ENCODE measurements at places on chromosomes 4 and X. TPM values are rescaled to one million over a fixed set of nuclear protein-coding genes. Genes with fewer than 3 reads are reported as not detected.

GRCh38 chr4:70688795-70689231, 481 bp downstream of the UTP3 start:
- H3K4me1 ChIP-seq = peaks cover 11% of the 10 kb centered on the region
- H3K36me3 ChIP-seq = no peaks in the 10 kb centered on the region
- peak overlapping the region; percentile 98 for H3K27ac ChIP-seq
- H3K4me3 ChIP-seq = peak overlapping the region; percentile 92
- DNase-seq = peak; percentile 48

DNA sequence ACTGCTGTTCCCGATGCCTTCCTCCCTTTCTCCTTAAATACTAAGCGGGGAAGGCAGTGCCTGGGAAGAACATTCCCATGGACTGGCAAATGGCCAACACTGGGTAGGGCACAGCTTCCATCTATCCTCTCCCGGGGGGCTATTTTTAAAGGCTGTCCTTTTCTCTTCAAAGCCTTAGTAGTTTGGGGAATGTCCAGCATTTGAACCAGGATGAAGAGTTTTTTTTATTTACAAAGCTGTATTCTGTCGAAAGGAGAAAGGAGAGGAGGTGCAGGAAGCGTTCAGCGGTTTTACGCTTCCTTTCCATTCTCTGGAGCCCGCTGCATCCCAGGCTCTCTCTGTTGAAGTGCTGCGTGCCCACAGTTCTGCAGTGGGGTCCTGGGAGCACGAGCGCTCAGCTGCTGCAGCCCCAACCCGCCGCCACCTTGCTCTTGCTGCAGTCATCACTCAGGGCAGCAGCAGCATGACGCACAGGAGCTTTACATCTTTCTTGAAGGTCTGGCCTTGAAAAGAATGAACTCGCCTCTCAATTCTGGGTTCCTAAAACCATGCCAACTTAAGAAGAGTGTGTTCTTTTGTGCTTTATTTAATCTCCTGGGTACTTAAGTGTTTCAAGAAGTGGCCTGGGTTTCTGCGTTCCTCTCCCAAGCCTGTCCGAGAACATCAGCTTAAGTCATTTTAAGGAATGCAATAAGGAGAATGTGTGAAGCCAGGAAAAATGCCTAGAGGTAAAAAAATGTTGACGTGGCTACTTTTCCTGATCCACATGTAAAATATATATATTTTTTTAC, 427.2 kb downstream of the MAPK10 start:
- peaks cover 27% of the 10 kb centered on the region for H3K4me1 ChIP-seq
- no peaks in the 10 kb centered on the region for H3K36me3 ChIP-seq
- H3K27ac ChIP-seq = no peak overlapping the region

The MGARP gene
- polyA plus RNA-seq = 0.25 TPM

The NHSL2 gene
- polyA plus RNA-seq = under 0.01 TPM

- H3K27ac ChIP-seq = no peak overlapping the region
- H3K27me3 ChIP-seq = no peaks in the 10 kb centered on the region
- H3K4me3 ChIP-seq = no peak overlapping the region
These were observed 90.3 kb downstream of the ATP11C start for GRCh38 chrX:139842326-139843185.

GRCh38 chr4:156948133-156948532, 23.5 kb downstream of the PDGFC start:
- H3K27ac ChIP-seq = no peak overlapping the region
- H3K36me3 ChIP-seq = no peaks in the 10 kb centered on the region
- no peak overlapping the region for H3K4me3 ChIP-seq
- H3K27me3 ChIP-seq = no peaks in the 10 kb centered on the region
- DNase-seq = no peak
- no peaks in the 10 kb centered on the region for H3K4me1 ChIP-seq

The ABLIM2 gene
- polyA plus RNA-seq = 1.1 TPM

DNA sequence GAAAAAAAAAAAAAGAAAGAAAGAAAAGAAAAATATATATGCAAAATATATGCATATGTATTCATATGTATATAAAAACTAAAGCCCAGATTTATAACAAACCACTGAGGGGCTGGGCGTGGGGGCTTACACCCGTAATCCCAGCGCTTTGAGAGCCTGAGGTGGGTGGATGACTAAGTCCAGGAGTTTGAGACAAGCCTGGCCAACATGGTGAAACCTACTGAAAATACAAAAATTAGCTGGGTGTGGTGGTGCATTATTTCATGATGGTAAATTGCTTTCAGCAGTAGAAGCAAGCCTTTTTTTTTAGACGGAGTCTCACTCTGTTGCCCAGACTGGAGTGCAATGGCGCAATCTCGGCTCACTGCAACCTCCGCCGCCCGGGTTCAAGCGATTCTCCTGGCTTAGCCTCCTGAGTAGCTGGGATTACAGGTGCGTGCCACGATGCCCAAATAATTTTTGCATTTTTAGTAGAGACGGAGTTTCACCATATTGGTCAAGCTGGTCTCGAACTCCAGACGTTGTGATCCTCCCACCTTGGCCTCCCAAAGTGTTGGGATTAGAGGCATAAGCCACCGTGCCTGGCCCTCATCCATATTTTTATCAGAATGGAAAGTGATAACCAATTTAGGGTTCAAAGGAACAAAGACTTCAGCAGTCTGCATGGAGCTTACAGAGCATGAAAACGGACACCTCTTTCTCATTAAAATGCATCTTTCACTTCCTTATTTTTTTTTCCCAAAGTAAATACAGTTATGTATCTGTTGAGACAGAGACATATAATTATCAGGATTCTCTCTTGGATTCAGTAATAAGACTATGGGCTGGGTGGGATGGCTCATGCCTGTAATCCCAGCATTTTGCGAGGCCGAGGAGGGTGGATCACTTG, 27.7 kb upstream of the MOB1B start:
- no peak overlapping the region for H3K4me3 ChIP-seq
- H3K36me3 ChIP-seq = no peaks in the 10 kb centered on the region
- no peak for DNase-seq
- no peaks in the 10 kb centered on the region for H3K4me1 ChIP-seq
- no peak overlapping the region for H3K27ac ChIP-seq

- H3K4me1 ChIP-seq = no peaks in the 10 kb centered on the region
- no peak for DNase-seq
- no peak overlapping the region for H3K4me3 ChIP-seq
These were observed 357.5 kb upstream of the SMIM31 start for GRCh38 chr4:164396439-164396838.

The TSPYL2 gene
- polyA plus RNA-seq = 20.7 TPM

The TNIP3 gene
- 0.54 TPM for polyA plus RNA-seq

- H3K27me3 ChIP-seq = no peaks in the 10 kb centered on the region
- H3K27ac ChIP-seq = no peak overlapping the region
- H3K4me3 ChIP-seq = no peak overlapping the region
- peaks cover 20% of the 10 kb centered on the region for H3K4me1 ChIP-seq
- no peaks in the 10 kb centered on the region for H3K36me3 ChIP-seq
These were observed 102.9 kb downstream of the TSPAN7 start for GRCh38 chrX:38664285-38664684.

The PARM1 gene
- polyA plus RNA-seq = 13.4 TPM

- H3K27ac ChIP-seq = no peak overlapping the region
- no peak overlapping the region for H3K4me3 ChIP-seq
- no peaks in the 10 kb centered on the region for H3K36me3 ChIP-seq
- no peak for DNase-seq
- H3K27me3 ChIP-seq = no peaks in the 10 kb centered on the region
These were observed 28.4 kb downstream of the RP2 start for GRCh38 chrX:46865281-46865680.

GRCh38 chrX:46044486-46044885, 500.7 kb downstream of the ZNF674 start:
- DNase-seq = no peak
- no peaks in the 10 kb centered on the region for H3K36me3 ChIP-seq
- H3K27me3 ChIP-seq = no peaks in the 10 kb centered on the region
- no peak overlapping the region for H3K27ac ChIP-seq
- no peak overlapping the region for H3K4me3 ChIP-seq
- H3K4me1 ChIP-seq = no peaks in the 10 kb centered on the region

The AREG gene
- polyA plus RNA-seq = 3.0 TPM

The PPBP gene
- not detected for polyA plus RNA-seq

GRCh38 chr4:142539796-142540482, 306.2 kb downstream of the INPP4B start:
- H3K4me3 ChIP-seq = no peak overlapping the region
- no peaks in the 10 kb centered on the region for H3K27me3 ChIP-seq
- H3K27ac ChIP-seq = no peak overlapping the region

The SYTL4 gene
- 6.2 TPM for polyA plus RNA-seq

The COL4A6 gene
- polyA plus RNA-seq = 0.43 TPM

GRCh38 chr4:170122252-170122651, 32.5 kb upstream of the AADAT start:
- no peak overlapping the region for H3K4me3 ChIP-seq
- H3K27me3 ChIP-seq = no peaks in the 10 kb centered on the region
- DNase-seq = no peak
- no peaks in the 10 kb centered on the region for H3K4me1 ChIP-seq
- H3K36me3 ChIP-seq = no peaks in the 10 kb centered on the region

The BEX4 gene
- polyA plus RNA-seq = 42.9 TPM

- H3K36me3 ChIP-seq = no peaks in the 10 kb centered on the region
- H3K4me1 ChIP-seq = no peaks in the 10 kb centered on the region
- no peak for DNase-seq
- no peak overlapping the region for H3K27ac ChIP-seq
These were observed 36.3 kb upstream of the REST start for GRCh38 chr4:56871371-56871866.

The GPR173 gene
- 1.5 TPM for polyA plus RNA-seq

The NR3C2 gene
- 10.0 TPM for polyA plus RNA-seq

GRCh38 chr4:174865418-174865985, 36.5 kb upstream of the GLRA3 start:
- no peaks in the 10 kb centered on the region for H3K27me3 ChIP-seq
- H3K36me3 ChIP-seq = no peaks in the 10 kb centered on the region
- no peak overlapping the region for H3K4me3 ChIP-seq
- H3K27ac ChIP-seq = no peak overlapping the region

- peaks cover 3% of the 10 kb centered on the region for H3K4me1 ChIP-seq
- DNase-seq = peak; percentile 28
- no peak overlapping the region for H3K4me3 ChIP-seq
- H3K36me3 ChIP-seq = peaks cover 14% of the 10 kb centered on the region
- no peak overlapping the region for H3K27ac ChIP-seq
These were observed 152.3 kb downstream of the LRBA start for GRCh38 chr4:150862829-150863228.

- no peaks in the 10 kb centered on the region for H3K36me3 ChIP-seq
- H3K4me1 ChIP-seq = no peaks in the 10 kb centered on the region
- H3K27me3 ChIP-seq = no peaks in the 10 kb centered on the region
- peak; percentile 60 for DNase-seq
- H3K27ac ChIP-seq = peak overlapping the region; percentile 94
- H3K4me3 ChIP-seq = peak overlapping the region; percentile 98
These were observed 552 bp downstream of the TCEAL9 start for GRCh38 chrX:103356858-103357257.

All from small intestine (tissue), 16 donors.